T-helper 22 cell (primary cell): ENCODE measurements at places on chromosomes 1 and 21.
A peak's percentile ranks its signal among the peaks of the same experiment; 100 is the strongest.

GRCh38 chr1:225426395-225427234, 1.2 kb downstream of the LBR start:
- DNase-seq = no peak

DNA sequence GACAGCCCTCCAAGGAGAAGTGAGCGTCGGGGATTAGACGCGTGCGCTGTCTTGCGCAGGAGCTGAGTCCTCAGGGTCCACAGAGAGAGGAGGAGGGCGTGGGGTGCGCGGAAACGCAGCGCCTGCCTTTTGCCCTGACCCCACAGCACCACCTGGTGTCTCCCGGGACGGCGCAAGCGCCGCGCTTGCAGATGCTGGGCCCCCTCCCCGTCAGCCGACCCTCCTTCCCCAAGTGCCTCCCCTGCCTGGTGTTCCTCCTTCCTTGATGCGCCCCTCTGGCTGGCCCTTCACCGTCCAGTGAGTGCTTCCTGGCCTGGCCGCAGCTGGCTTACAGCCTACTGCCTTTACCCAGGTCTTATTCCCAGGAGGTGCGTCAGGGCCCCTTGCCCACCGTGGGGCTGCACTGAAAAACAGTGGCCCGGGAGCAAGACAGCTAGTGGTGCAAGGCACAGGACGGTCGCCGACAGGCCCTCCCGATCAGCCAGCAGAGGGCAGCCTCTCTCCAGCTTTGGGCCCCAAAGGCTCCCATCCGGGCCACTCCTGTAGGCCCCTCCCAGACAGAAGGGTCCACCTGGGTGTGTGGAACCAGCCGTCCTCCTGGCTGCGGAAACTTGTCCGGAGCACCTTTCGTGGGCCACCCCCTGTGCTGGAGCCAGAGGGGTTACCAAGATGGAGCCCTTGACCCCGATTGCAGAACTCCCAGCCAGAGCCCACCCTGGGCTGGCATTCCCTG, 12.9 kb upstream of the PHLDA3 start:
- DNase-seq = peak; percentile 57

GRCh38 chr1:205523891-205524793, 19.7 kb downstream of the CDK18 start:
- DNase-seq = peak; percentile 17

GRCh38 chr1:54406339-54407153, at the start of gene SSBP3:
Gene SSBP3 (minus strand): TSS chr1:54406394.
- DNase-seq = peak; percentile 85

GRCh38 chr1:208562151-208562960, 318.2 kb upstream of the PLXNA2 start:
- DNase-seq = no peak

- DNase-seq = no peak
These were observed 3.2 kb downstream of the EDARADD start for GRCh38 chr1:236397173-236397759.

DNA sequence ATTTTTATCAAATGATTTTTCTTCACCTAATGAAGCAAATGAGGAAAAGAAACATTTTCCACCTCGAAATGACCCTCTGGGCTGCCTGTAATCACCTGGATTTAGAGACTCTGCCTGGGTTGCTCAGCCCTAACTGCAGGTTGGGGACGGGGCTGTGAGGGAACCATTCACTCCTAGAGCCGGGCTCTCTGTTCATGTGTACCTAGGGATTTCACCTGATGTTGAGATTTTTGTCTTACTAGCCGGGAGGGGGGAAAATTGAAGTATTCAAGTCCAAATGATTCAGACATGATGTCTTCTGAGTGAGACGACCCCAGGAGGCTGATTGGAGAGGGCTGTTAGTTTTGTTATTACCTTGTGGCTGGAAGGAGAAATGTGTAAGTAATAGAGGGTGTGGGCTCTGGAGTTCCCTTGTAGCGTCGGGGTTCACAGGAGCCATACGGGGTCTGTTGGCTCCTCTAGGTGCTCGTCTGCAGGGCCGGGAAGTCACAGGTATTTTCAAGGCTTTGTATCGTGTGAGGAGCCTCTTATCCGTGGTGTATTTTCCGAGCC, 42.3 kb upstream of the PWP2 start:
- no peak for DNase-seq

DNA sequence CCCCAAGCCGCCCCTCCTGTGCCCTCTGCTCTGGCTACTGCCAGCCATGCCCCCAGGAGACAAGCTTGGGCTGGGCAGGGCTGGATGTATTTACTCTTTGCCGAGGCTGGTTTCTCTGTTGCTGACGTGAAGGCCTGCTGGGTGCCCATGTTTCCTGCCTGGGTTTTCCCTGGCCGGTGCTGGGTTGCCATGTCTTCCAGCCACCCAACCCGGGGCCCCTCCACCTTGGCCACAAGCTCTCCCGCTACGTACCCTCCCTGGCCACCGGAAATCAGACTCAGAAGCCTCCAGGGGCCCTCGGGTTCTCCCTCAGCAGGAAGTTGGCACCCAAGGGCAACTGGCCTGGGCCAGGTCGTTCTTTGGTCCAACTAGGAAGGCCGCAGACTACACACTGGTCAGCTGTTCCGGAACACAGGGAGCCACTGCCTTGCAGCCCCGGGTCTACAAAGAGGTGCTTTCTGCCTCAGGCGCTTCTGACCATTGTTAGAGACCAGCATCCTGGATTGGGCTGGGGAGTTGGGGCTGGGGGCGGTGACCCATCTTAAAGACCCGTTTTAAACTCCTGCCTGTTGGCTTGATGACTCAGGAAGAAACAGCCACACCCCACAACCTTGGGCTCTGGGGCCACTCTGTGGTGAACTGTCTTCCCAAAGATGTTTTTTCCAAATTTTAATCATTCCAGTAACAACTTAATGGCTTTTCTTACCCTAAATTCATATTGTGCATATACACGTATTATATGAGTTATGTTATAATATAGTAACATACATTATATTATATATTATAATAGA, 71.2 kb upstream of the RUNX3 start:
- no peak for DNase-seq

DNA sequence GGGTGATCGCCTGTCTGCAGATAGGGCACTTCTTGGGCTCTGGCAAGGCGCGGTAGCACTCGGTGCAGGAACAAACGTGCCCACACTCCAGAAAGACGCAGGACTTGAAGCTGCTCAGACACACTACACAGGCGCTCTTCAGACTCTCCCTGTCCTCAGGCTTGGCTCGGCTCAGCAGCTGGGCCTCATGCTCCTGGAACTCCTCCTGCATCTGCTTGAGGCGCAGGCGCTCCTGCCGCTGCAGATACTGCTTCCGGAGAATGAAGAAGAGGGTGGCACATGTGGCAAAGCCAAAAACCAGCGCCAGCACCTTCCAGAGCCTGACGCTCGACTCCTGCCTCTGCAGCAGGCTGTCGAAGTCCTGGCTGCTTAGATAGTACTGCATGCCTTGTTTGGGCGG, 7.2 kb downstream of the MUL1 start:
- no peak for DNase-seq

DNA sequence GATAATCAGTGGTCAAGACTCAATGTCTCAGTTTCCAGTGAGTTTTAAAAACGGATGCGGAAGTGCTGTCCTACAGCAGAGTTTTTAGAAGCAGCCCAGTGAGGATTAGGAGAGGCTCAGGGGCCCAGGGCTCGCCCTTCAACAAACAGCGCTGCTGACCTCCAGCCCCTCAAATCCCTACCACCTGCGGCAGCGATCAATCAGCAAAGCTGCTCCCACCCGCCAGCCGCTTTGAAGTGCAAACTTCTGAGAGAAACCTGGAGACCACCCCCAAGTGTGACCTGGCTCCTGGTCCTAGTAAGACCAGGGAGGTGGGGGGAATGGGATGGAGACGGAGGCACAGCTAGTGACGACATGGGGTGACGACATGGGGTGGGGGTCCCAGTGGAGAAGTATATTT, 14.4 kb downstream of the ZBTB17 start:
- no peak for DNase-seq

- DNase-seq = no peak
These were observed 12.4 kb downstream of the PSEN2 start for GRCh38 chr1:226882631-226883409.

DNA sequence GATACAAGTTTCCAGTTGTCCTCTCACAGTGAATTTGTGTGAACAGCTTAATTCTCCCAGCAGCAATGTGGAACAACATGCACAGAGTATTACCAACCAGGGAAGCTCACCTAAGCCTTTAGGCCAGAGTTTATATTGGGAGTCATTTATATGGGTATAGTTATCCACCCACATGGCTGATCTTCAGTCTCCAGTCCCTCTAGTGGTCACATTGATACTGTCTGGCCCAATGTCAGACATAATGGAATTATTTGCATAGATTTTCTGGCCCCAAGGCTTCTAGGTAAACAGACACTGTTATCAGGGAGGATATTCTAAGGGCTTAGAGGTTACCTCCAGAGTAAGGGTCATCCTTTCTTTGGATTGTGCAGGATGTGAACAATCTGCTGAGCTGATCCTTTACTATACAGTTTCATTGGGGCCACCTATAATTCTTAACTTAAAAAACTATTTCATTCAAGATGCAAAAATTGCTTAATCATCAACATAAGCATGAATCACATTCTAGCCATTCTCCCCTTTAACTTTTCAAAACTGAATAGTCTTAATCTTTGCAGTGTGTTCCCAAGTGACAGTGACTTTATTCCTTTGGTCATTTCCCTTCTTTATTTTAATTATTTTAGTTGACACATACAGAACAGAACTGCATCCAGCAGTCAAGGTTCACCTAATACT, 210.9 kb downstream of the LTN1 start:
- DNase-seq = no peak

GRCh38 chr21:45509566-45510465, 32.4 kb downstream of the SLC19A1 start:
- no peak for DNase-seq

DNA sequence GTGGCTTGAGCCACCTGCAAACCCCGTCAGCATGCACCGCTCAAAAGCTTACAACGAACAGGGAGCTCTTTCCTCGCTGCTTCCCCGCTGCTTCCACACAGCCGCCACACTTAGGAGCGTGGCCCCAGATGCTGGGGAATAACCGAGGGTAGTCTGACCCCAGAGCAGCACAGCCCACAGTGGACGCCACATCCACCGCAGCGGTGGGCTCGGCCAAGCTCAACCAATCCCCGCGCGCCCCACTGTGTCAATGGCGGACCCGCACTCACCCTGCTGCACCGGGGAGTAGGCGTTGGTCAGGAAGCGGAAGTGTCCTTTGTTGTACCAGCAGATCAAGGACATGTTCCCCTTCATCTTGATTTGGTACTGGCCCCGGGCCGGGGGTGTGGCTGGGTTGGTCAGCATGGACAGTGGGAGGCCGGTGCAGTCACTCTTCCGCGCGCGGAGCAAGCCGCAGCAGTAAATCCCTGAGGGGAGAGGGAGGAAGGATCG, 93.5 kb downstream of the PGBD5 start:
- no peak for DNase-seq
